ENCODE measurements at places on chromosomes 12 and 14.
A peak's percentile ranks its signal among the peaks of the same experiment; 100 is the strongest.

- DNase-seq = no peak
Measured at GRCh38 chr12:67994046-67994445, 4.8 kb downstream of the IFNG-AS1 start.

DNA sequence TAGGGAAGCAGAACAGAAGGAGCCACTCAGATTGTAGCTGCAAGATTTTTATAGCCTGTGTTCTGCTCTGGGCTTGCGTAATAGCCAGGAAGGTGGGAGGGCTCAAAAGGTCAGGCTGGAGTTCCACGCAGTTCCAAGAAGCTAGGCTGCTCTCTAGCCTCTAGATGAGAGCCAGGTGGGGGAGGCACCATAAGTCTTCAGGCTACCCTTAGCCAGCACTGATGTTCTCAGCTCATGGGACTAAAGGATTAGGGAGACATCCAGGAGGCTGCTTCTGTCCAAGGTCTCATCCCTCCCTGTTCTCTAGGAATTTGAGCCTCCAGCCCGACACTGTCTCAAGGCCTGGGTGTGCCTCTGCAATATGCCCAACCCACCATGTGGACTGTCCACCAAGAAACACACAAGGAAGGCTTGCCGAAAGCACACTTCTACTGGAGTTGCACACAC lies 1.7 kb downstream of the LMBR1L start:
- no peak for DNase-seq

DNA sequence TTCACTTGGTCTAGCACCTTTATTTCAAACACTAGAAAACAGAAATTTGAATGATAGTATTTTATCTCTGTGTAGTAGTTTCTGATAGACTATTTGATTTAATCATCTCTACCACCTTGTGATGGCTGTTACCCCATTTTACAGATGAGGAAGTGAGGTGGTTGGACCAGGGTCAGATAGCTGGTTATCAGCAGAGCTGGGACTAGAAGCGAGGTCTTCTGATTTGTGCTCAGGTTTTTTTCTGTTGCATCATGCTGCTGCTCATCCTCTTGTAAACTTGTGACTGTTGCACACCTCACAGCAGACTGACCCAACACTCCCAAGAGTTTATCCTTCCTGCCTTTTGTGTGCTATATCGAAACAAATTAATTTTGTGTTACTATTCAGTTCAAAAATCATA lies 10.1 kb upstream of the MANSC4 start:
- no peak for DNase-seq

- DNase-seq = peak; percentile 43
Measured at GRCh38 chr12:52020539-52021336, 14.0 kb downstream of the TAMALIN start.

Data from GDM1 (cell line).